Right lobe of liver (tissue), 6 donors: ENCODE measurements at places on chromosomes 1 and 21. TPM values are rescaled to one million over a fixed set of nuclear protein-coding genes. Genes with fewer than 3 reads are reported as not detected.

DNA sequence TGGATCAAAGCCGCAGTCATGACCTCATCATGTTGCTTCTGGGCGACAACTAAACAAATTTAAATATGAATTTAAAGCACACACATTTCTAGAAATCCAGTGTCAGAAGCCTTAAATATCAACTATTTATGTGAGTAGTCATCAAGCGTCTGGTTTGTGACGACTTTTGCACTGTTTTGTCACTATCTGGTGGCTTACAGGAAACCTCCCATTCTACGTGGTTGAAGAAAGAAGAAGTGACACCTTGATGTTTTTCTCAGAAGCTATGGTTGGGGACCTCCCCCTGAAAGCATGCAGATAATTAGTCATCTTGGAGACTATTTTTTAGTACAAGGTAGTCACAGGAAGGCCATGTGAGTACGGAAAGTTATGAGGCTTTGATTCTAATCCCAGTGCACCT lies 58.5 kb downstream of the TENT5C start:
- no peak for DNase-seq

GRCh38 chr1:63617450-63617849 lies 24.2 kb downstream of the PGM1 start:
- DNase-seq: no peak

DNA sequence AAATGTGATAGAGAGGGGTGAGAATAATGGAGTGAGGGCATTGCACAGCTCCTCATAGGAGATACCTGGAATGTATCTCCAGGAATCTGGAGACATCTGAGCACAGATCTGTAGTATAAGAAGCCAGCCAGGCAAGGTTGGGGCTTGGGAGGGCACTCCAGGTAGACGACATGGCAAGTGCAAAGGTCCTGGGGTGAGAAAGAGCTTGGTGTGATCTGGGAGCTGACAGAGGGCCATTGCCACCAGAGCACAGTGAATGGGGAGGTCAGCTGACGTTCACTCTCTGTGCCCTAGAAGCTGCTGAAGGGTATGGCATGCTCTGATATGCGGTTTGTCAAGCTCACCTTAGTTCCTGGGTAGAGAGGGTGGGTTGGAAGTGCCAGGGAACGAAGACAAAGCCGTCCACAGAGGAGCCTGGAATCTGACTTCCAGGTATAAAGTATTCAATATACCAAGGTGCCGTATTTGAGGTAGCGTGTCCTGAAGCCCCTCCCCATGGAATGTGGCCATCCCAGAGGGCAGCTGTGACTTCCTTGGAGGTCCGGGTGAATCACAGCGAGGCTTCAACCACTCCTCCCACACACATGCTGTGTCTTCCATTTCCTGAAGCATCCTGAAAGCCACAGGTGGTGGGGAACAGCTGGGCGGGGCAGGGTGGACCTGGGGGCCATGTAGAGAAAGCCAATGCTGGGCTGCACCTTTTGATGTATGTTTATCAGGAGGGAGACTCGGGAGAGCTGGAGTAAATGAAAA lies 182.7 kb upstream of the KLHDC7A start:
- no peak for DNase-seq

- no peak for DNase-seq
Measured at GRCh38 chr1:98702976-98703375, 41.5 kb downstream of the SNX7 start.

GRCh38 chr1:214920337-214920736 lies 162.2 kb upstream of the KCNK2 start:
- no peak for DNase-seq

DNA sequence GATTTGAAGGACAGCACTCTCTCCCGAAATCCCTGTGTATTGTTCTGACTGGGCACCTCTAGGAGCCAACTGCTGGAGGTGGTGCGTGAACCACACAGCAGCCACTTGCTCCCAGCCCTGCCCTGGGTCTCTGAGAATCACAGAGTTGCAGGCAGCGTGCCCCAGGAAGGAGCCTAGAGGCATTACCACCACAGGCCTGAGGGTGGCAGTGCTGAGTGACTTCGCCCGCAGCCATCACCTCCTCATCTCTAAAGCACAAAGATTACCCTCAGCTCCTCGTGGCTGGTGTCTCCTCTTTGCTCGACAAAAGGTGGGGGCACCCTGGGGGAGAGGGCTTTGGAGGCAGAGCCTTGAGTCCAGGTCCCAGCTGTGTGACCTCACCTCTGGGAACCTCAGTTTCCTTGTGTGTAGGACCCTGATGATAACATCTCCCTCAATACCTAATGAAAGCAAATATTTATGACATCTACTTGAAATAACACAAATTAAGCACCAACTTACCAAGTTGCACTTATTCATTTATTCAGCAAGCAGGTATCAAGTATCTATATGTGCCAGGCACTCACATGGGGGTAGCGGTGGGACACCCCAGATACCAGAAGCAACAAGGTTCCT lies 86.3 kb downstream of the VWA5B1 start:
- DNase-seq: no peak

DNA sequence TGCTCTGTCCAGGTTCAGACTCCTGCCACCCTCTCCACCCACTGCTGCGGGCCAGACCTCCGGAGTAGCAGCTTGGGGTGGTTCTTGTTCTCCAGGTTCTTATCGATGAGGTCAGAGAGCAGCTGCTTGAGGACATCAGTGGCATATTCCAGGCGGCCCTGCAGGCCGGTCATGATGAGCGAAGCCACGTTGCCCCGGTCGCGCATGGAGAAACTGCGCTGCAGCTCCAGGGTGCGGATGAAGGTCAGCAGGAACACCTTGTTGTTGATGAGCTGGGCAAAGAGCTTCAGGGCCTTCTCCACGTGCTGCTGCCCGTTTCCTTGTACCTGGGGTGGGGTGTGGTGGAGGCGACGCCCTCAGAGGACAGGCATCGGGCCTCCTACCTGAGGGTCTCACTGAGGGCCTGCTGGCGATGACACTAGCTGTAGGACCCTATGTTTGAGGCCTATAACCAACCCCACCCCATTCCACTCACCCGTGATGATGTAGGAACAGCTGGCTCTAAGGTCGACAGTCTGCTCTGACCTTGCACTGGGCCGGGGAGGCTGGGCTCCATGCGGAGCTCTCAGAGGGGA lies 131.2 kb upstream of the CD34 start:
- DNase-seq: no peak

LCE1A gene
- total RNA-seq: not detected

LAMC2 gene
- 0.30 TPM for total RNA-seq

ZBED6 gene
- total RNA-seq: 24.1 TPM
